ENCODE measurements at places on chromosomes 5 and 9.

GRCh38 chr9:92973700-92974099, 26.4 kb downstream of the FGD3 start:
- DNase-seq, result no peak

- DNase-seq, result no peak
Observed at GRCh38 chr5:18975624-18976023, 1012.4 kb downstream of the CDH18 start.

DNA sequence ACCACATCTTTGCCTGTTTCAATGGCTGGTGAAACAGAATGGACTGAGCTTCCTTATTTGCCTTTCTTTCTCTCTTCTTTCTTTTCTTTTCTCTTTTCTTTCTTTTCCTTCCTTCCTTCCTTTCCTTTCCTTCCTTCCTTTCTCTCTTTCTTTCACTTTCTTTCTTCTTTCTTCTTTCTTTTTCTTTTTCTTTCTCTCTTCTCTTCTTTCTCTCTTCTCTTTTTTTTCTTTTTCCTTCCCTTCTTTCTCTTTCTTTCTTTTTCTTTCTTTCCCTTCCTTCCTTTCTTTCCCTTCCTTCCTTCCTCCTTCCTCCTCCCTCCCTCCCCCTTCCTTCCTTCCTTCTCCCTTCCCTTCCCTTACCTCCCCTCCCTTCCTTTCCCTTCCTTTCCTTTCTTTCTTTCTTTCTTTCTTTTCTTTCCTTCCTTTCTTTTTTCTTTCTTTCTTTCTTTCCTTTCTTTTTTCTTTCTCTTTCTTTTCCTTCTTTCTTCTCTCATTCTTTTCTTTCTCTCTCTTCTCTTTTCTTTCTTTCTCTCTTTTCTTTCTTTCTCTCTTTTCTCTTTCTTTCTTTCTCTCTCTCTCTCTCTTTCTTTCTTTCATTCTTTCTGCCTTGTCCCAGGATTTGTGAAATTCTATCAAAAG, 50.1 kb upstream of the MCTP1 start:
- DNase-seq, result no peak

- no peak for DNase-seq
Observed at GRCh38 chr5:97788369-97788768, 605.3 kb upstream of the RIOK2 start.

DNA sequence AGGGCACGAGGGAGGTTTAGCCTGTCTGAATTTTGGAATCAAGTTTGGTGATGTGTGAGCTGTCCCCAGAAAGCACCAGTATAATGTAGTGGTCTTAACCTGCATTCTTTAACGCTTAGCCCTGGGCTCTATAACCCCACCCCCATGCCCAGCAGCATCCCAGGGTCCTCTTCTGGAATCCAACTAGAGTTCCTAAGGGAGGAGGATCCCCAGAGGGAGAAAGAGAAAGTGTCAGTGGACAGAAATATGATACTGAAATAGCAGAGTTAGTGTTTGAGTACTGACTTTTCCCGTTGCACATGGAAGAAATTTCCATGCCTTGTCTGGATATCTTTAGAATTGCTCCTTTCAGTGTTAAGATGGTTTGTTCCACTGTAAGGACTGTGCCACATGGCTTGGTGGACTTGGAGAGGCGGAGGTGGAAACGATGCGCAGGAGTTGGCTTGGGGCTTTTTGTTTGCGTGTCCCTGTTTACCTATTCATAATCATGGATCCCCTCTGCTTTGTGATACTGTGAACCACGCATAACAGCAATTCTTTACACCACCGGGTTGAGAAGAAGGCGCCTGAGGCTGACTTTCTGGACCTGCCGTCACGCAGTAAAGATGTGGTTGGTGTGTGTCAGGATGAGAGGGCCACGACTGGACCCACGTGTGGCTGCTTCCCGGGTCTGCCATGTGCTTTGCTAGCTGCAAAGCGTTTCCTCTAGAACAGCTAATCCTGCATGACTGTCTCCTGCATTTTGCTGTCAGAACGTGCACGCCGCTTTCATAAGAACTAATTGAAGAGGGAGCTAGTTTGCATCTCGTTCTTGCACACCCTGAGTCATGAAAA, 142.3 kb downstream of the SMARCA2 start:
- DNase-seq, result peak; percentile 57

DNA sequence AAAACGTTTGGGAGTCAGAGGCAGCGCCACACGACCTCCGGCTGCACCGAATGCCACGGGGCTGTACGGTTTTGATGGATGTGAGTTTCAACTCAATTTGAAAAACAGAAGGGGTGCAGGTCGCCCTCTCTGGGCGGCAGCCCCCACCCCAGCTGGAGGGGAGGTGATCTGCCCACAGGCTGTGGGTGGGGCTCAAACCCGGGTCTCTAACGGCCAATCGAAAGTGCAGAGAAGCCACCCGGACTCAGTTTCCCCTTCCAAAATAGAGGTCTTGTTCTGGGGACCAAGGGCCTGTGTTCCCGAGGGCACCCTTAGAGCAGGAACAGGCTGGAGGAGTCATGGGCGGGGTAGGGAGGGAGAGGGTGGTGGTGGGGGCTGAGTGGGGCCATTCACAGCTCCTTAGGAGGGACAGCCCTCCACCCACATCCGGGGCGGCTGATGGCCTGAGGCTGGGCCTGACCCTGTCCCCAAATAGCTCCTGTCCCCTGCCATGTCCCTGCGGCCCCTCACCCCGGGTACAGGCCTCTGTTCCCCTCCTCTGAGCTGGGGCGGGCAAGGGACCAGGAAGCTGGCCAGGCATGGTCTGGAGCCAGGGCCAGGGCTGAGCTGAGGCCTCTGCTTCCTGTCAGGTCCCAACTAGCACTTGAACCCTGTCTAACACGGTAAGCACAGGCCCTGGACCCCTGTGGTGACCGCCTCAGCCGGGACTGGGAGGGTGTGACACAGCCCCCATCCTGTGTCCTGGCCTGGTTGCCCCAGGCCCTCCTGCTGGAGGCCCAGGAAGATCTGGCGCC, 22.6 kb upstream of the NOTCH1 start:
- no peak for DNase-seq

GRCh38 chr5:144361406-144361805, 190.7 kb downstream of the KCTD16 start:
- no peak for DNase-seq

- DNase-seq, result no peak
Observed at GRCh38 chr9:108760841-108761240, 94.9 kb downstream of the ACTL7B start.

- no peak for DNase-seq
Observed at GRCh38 chr5:123514615-123515355, 2.8 kb downstream of the CSNK1G3 start.

GRCh38 chr5:133985540-133986180, 17.2 kb upstream of the C5orf15 start:
- no peak for DNase-seq

- DNase-seq, result no peak
Observed at GRCh38 chr5:54838843-54839242, 146.6 kb downstream of the ESM1 start.

- no peak for DNase-seq
Observed at GRCh38 chr5:145960848-145961600, 24.6 kb downstream of the SH3RF2 start.

DNA sequence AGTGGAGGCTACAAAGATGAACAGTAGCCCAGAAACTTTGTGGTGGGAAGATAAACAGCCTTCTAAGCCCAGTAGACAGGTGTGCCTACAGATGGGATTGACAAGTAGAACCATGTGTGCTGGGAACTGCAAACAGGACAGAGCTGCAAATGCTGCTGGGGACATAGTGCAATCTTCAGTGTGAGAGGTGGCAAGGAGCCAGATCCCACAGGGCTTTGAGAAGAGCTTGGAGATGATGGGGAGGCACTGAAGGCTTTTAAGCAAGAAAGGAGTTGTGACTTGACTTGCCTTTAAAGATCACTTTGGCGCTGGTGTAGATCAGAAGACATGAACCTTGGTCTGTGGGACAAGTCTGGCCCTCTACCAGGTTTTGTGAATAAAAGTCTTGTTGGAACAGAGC, 675.2 kb downstream of the ACTL7B start:
- no peak for DNase-seq

DNA sequence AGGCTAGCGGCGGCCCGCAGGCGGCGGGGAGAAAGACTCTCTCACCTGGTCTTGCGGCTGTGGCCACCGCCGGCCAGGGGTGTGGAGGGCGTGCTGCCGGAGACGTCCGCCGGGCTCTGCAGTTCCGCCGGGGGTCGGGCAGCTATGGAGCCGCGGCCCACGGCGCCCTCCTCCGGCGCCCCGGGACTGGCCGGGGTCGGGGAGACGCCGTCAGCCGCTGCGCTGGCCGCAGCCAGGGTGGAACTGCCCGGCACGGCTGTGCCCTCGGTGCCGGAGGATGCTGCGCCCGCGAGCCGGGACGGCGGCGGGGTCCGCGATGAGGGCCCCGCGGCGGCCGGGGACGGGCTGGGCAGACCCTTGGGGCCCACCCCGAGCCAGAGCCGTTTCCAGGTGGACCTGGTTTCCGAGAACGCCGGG, 253 bp downstream of the SLC12A2 start:
- no peak for DNase-seq

GRCh38 chr5:2755076-2755680, 3.7 kb upstream of the IRX2 start:
- DNase-seq, result no peak

GRCh38 chr5:142304013-142304701, 20.7 kb downstream of the SPRY4 start:
- DNase-seq, result no peak

- DNase-seq, result no peak
Observed at GRCh38 chr9:75120686-75121085, 32.4 kb downstream of the OSTF1 start.

DNA sequence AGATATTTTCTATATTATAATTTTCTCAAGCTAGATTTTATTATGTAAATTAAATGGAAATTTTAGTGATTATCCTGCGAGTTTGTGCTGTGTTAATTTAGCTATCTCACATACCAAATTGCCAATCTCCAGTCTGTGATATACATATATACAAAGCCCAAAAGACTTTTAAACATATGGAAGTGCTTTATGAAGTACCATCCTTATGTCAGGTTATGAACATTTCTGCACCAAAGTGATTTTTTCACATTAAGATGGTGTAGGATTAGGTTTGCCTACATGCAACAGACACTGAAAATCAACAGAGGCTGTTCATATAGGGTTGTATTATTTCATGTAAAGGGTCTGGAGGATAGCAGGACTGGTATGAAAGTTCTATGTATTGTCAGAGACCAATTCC, 32.8 kb downstream of the CFAP95 start:
- DNase-seq, result no peak

- no peak for DNase-seq
Observed at GRCh38 chr5:102286476-102286875, 9.6 kb downstream of the SLCO4C1 start.

DNA sequence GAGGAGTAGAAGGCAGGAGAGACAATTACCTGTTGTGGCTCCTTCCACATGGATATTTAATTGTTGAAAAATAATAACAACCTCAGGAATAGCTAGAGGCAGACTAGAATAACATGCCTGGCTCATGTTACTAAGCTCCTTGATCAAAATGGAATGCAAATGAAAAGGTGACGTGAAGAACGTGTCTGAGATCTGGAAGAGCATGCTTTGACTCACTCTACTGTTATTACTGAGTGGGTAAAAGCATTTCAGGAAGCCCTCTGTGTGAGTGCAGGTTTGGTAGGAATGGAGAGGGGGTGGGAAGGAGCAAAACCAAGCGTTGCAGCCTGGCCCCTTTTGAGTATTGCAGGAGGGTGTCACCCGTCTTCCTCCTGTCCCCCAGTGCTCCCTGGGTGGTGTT, 84.8 kb downstream of the EQTN start:
- no peak for DNase-seq

- no peak for DNase-seq
Observed at GRCh38 chr5:29037716-29038115, 1999.3 kb upstream of the CDH9 start.

DNA sequence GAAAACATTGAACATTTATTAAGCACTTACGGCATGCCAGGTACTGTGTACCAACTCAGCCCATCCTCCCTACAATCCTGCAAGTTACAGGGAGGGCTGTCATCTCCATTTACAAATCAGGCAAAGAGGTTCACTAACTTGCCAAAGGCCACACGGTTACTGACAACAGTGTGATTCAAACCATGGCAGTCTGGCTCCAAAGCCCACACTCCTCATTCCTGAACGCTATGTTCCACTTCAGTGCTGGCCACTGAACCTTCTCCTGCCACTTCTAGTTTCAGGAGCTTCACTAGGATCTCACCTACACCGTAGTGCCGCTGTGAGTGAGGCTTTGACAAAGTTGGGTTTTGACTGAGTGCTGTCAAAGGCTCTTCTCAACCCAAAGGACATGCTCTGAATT, 7.2 kb upstream of the LIFR start:
- no peak for DNase-seq

GRCh38 chr5:96111080-96111756, 149.6 kb upstream of the ELL2 start:
- no peak for DNase-seq

Measured in hypothalamus (tissue), 51 donors.